ENCODE measurements at places on chromosomes 6 and 20.
A peak's percentile ranks its signal among the peaks of the same experiment; 100 is the strongest.

GRCh38 chr6:158916617-158917016 lies 83.4 kb downstream of the RSPH3 start:
- DNase-seq, result no peak

GRCh38 chr20:48791014-48791413 lies 36.8 kb downstream of the PREX1 start:
- DNase-seq, result no peak

DNA sequence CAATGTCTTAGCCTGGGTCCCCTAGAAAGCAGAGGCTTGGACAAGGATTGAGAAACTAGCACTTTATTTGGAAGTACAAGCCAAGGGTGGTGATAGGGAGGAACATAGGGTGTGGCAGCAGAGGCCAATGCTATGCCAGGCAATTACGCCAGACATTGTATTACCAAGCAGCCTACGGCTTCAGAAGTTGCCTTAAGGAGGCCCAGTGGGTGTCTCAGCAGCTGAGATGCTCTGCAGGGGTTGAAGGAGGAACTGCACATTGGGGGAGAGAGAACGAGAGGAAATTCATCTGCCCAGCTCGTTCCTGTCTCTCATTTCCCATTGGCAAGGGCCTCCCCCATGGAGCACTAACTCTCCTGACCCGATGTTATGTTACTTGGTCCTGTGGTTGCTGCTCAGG lies 859 bp downstream of the C20orf202 start:
- DNase-seq, result no peak

DNA sequence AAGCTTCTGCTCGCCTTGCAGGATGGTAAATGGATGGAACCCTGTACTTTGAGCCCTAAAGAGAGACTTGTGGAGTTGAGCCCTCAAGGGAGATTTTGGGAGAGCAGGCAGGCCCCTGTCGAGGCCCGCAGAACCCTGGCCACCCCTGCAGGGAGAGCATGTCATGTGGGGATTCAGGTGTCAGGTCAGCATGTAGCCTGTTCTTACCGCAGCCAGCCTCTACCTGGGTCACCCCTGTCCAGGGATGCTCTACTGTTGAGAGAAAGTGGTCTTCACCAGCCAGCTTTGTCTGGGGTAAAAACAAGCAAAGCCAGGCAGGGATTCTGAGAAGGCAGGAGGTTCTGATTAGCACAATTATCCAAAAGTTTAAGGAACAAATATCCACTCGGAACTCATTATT lies 55.6 kb upstream of the PROKR2 start:
- no peak for DNase-seq

DNA sequence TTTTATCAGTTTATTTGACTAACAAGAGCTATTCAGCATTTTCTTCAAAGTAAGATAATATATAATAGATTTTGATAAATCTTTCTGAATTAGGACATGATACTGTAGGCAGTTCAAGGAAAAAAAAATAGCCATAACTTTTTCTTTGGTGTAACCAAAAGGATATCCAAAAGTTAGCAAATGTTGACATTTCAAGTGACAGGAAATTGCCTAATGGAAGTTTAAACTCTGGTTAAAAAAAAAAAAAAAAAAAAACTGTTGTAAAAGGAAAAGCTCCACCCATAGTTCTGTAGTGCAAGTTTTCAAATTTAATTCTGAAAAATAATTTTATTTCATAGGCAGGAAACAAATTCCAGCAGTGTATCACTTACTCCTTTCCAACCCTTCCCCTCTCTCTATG lies 18.8 kb downstream of the HEBP2 start:
- DNase-seq, result peak; percentile 34
